ENCODE measurements at places on chromosomes 2 and 18.

DNA sequence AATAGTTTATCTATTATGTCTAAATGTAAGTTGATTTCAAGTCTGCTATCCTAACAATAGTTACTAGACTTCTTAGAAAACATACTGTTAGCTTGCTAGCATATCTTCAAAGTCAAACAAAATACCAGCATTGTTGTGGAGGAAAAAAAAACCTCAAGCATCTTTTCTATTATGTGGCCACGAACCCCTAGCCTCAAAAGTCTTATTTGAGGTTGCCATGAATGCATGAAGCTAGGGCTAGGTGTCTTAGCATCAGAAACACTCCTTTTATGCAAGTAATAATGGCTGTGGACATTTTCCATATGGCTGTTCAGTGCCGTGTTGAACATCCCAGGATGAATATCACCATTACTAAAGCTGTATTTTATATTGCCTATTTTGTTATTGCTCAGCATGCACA is 86.6 kb upstream of the OTX1 start:
- DNase-seq, result no peak

DNA sequence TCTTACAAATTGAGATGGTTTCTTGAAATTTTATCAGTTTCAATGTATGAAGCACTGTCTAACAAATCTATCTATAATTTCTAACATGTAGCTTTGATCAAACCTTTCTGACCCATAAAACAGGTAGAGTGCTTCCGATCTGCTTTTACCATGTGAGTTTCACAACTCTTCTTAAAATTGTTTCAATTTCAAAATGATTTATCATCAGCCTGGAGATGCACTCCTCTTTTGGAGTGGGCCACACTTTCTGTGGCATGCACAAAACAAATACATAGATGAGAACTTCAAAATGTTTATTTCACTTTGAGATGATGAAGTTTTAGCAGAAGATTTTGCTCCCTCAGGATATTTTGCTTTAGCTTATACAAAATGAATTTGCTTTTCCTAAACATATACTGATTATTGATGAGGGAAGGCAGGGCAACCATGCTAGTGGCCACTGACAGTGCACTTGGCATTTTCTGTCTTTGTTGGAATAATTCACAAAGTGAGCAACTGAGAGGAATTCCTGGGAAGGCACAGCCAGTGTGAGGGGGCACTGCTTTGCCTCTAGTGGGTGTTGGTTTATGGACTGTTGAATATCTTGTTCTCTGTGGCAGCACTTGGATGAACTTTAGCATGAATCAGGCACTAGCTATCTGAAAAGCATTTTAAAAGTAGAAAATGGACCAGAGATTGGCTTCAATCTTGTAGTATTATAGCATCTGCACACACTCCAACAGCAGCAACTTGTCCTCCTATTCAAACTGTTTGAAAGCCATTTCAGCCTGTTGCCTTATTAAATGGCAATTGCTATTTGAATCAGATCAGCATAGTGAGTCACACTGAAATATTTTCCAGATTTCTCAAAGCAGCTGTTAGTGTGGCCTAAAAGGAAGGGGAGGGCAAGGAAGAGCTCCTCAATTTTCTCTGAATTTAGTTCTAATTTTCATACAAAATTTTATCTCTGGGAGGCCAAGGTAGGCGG is 193.2 kb downstream of the CCDC85A start:
- DNase-seq, result no peak

DNA sequence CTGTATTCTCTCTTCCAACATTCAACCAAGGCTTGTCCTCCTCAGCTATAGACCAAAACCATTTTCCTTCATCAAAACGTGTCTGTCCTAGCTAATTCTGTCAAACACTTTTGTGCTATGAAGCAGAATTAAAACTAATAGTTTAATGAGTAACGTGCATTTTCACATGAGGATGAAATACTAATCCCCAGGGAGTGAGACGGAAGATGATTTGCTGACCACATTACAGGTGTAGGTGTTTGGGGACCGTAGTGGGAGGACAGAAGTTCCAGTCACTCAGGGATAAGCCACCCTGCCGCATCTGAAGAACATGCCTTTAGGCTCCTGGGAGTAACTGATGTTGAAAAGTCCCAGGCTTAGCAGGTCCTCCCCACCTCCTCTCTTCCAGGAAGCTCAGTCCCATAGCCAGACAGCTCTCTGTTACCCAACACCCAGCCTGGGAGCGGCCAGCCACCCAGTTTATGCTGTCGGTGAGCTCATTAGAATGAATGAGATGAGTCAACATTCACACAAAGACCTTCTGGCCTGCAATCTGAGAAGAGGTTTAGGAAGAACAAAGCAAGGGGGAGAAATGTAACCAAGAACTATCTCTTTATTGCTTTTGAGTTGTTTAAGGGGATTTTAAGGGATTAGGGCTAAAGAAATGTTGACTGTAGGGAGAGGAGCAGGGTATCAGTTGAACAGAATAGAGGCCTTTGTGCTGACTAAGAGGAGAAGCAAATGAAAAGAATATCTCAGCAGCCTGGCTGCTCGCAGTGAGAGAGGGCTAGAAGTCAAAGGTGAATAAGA is 122.5 kb downstream of the FOXI3 start:
- DNase-seq, result peak; percentile 94

DNA sequence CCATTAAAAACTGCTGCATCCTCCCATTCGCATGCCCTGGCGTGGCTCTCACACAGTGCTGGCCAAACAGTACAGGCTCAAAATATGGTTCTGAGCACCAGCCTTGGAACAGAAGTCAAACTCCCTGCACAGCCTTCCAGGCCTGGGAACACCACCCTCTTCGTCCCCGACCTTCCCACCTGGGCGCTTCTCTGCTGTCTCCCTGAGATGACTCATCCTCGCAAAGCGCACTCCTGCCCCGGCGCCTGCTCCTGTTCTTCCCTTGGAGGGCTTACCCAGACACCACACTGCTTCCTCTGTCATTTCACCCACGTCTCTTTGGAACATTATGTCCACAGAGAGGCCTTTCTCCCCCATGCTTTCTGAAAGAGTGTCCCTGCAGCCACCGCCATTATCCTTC is 172.7 kb downstream of the L3MBTL4 start:
- DNase-seq, result peak; percentile 53

DNA sequence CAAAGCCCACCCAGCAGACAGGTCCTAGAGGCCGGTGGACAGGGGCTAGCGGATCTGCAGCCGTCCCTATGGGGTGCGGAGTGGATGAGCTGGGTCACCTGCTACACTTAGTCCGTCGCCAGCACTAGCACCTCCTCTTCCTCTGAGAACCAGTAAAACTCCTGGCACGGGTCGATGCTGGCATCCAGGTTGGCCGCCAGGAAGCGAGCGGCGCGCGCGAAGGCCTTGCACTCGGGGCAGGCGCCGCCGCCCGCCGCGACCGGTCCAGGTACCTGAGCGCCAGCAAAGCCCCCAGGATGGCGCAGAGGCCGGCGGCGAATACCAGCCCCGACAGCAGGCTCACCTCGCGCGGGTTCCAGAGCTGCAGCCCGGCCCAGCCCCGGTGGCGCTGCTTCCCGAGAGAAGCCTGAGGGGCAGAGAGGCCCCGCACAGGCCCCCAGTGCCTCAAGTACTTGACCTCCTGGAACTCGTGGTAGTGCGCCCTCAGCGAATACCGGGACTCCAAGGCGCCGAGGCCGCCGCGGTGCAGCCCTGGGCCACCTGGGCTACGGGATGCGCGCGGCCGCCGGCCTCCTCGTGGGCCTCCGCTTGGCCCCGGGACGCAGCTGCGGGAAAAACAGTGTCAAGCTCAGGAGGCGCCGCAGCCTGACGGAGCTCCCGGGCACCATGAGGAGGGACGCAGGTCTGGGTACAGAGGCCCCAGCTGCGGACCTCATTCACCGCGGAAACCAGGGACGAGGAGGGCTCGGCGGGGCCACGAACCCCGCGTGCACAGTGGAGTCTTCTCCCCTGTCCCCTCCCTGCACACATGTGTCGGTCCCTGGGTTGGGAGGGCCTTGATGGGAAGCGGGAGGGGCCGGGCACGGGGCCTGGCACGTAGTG is 27.5 kb upstream of the ALPP start:
- DNase-seq, result no peak

DNA sequence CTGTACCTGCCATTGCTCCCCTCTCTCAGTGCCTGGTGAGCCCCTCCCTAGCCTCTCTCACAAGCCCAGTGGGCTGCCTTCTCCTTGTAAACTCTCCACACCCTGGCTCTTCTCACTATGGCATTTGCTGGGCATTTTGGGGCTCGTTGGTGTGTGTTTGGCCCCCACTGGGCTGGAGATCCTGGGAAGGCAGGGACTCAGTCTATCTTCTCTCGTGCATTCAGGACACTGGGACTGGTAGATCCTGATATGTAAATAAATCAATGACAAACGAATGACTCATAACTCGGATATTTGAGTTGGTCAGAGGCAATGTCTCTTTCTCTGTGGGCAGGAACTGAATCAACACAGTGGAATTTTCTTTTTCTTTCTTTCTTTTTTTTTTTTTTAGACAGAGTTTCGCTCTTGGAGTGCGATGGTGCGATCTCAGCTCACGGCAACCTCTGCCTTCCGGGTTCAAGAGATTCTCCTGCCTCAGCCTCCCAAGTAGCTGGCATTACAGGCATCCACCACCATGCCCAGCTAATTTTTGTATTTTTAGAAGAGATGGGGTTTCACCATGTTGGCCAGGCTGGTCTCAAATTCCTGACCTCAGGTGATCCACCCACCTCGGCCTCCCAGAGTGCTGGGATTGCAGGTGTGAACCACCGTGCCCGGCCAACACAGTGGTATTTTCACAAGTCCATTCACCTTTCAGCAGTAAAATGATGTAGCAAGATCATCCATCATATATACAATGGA is 144.6 kb upstream of the SPRED2 start:
- DNase-seq, result peak; percentile 90

DNA sequence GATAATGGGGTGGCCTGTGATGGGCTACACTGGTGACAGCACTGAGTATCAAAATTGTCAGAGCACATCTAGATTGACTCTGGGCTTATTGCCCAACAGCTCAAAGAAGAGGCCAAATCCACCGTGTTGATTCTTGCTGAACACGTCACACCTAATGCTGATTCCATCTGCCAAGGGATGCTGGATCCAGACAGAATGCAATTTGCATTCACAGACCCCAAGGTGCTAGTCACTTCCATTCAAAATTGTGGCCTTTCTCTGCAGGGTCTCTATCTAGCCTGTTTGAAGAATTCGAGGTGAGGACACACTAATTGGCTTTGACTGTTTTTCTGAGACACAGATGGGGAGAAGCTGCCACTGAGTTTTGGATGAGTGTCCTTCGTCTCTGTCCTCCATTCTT is 13.5 kb upstream of the GPR39 start:
- no peak for DNase-seq

- peak; percentile 23 for DNase-seq
Observed at GRCh38 chr2:134207589-134208209, 46.2 kb upstream of the MGAT5 start.

DNA sequence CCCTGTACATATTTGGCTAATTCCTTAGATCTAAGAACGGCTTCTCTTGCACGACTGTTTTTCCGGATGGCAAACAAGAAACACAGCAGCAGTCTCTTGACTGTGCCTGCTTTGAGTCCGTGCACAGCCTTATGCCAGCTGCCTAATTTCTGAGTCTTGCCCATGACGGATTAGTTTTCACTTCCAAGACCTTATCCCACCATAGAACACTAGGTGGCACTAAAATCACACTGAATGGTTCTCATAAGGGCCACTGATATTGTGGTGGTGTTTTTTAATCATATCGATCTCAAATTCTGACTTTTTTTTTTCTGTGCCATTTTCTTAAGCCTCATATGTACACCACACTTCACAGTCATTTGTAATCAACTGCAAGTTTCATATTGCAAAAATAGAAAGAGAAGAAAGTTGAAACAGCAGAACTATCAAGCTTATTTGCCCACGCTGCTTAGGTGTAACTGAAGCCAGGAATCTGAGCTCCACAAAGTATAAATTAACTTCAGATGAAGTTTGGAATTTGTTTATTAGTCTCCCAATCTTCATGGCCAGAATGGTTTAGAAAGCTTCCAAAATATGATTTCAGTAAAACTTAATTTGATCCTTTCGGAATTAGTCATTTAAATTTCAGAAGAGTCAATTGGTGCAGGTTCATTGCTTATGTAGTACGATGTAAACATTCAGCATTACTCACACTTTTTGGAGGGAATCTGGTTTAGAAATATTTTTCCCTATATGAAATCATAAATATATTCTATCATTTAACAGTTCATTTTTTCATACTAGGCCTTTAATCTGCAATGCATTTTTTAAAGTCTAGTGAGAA is 45.5 kb upstream of the SCN7A start:
- peak; percentile 52 for DNase-seq

DNA sequence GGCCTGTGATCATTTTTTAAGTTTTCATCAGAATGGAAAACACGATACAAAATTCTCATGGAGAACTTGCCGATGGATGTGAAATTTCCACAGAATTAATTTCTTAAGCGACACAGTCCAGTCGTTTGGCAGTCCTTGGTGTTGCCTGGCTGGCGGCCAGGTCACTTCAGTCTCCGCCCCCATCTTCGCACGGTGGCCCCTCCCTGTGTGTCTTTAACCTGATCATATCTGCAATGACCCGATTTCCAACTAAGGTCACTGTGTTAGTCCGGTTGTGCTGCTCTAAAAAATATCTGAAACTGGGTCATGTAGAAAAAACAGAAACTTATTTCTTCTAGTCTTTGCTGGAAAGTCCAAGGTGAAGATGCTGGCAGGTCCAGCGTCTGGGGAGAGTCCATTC is 44.5 kb upstream of the COPS8 start:
- DNase-seq, result no peak

DNA sequence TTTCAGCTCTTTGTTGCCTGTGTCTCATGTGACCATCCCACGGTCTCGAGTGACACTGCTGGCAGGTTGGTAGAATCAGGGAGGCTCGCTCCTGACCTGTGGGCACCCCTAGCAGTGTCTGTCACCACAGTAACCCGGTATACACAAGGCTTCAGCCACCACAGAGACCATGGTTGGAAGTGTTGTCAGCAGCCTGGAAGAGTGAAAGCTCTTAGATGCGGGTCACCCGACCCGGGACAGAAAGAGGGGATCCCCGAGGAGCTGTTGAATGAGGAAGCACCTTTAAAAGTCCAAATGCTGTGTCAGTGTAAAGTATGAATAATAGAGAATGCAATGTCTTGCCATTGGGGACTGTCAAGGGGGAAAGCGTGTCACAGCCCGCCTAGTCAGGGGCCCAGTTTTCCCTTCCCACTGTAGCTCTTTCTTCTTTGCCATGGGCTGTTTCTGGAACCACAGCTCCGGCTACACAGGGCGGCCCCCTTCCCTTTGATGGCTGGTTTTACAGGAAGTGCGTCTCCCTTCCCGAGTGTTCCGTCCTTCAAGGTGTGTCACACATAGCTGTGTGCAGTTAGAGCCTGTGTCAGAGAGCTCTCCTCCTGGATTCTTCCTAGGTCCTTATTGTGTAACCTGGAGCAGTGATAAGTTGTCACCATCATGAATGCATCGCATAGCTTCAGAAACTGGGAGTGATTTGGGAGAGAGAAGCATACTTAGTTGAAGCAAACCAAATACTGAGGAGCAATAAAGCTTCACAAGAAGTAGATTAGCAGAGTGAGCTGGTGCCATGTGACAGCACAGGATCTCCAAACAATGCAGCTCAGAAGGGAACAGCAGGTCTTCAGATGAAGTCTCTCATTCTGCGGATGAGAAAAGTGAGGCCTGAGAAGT is 81.4 kb downstream of the MTCL1 start:
- no peak for DNase-seq

- no peak for DNase-seq
Observed at GRCh38 chr2:43133708-43134570, 92.5 kb downstream of the ZFP36L2 start.

GRCh38 chr2:112481528-112482233 is at the start of gene TTL:
TSS of gene TTL (plus strand) at chr2:112482156. CDS start at chr2:112482345, 189 bp downstream.
- DNase-seq, result peak; percentile 89
